ENCODE measurements at places on chromosomes 12 and 14.

- DNase-seq = no peak
Observed at GRCh38 chr14:74634481-74634880, 22.4 kb upstream of the LTBP2 start.

- no peak for DNase-seq
Observed at GRCh38 chr12:80763874-80764273, 47.2 kb downstream of the MYF5 start.

- no peak for DNase-seq
Observed at GRCh38 chr12:106585105-106585520, 2.3 kb downstream of the RFX4 start.

DNA sequence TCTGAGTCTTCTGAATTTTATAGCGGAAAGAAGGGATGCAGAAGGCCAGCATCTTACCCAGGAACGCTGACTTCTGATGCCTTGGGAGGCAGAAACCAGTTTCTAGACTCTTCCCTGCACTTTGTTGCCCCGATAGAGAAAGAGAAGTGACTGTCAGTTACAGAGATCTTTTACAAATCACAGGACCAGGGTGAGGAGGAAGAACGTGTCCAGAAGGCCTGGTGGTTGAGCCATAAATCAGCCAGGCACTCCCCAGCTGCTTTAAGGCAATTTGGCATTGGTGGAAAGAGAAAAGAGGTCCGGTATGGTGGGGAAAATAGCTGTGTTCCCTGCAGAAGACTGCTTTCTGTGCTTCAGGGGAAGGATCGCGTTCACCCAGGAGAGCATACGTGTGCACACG lies 88.7 kb upstream of the KCNA1 start:
- DNase-seq = no peak

- DNase-seq = no peak
Observed at GRCh38 chr14:69964841-69965240, 85.6 kb downstream of the SMOC1 start.

DNA sequence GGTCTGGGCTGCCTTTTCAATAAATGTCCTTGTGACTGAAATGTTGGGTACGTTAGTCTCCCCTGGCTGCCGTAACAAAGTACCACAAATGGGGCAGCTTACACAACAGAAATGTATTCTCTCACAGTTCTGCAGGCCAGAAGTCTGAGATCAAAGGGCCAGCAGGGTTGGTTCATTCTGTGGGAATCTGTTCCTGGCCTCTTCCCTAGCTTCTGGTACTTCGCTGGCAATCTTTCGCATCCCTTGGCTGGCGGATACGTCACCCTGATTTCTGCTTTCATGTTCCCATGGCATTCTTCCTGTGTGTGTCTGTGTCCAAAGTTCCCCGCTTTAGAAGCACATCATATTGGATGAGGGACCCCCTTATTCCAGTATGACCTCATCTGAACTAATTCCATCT lies 95.8 kb upstream of the NCOR2 start:
- no peak for DNase-seq

DNA sequence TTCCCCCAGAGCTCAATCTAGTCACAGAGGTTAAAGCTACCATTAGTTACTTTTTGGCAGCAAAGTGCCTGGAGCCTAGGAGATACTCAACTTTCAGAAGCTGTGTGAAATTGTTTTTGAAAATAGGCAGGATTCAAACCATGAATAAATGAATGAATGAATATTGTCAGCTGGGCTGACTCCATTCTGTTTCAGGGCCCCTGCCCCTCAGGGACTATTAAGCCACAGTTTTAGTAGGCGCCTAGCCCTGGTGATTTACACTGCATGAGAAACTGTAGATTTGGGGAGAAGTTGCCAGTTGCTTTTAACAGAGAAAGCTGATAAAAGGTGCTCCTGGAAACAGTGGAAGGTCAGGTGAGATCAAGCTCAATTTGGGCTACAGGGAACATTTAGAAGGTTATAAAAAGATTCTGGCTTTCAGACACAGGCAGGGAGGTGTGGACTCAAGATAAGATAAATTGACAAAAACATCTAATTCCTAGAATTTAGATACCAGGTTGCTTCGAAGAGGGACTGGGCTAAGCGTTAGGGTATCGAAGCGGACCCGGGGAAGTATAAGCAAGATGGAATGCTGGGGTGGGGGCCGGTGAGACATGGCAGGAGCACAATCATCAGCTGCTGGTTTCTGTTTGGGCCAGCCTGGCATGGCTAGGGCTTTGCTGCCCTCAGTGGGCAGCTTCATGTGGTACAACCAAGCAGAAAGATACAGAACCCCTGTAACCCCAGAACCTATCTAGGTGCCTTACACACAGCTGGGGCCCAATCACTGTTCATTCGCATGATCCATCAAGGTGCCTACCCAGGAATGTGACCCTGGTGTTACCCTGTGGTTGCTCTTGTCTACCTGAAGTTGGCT lies 14.9 kb upstream of the CELA1 start:
- DNase-seq = no peak

DNA sequence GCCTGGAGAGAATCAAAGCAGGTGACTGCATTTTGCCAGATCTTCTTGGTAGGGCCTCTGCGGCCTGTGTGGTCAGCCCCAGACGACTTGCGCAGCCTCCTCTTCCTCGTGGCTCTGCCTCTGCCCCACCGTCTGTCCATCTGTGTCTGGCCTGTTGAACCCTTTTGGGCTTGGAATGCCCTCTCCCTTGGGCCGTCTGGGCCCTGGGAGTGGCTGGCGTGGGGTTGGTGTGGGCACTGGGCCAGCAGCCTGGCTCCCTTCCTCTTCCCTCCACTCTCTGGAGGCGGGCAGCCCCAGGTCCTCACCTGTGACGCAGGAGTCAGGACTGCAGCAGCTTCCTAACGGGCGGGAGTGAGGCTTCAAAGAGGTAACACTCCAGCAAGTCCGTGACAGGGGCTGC lies 9.7 kb upstream of the CCDC197 start:
- DNase-seq = no peak

- no peak for DNase-seq
Observed at GRCh38 chr12:26018926-26019325, 60.4 kb downstream of the RASSF8 start.

GRCh38 chr14:99981806-99982205 lies 83.4 kb upstream of the EVL start:
- DNase-seq = no peak

DNA sequence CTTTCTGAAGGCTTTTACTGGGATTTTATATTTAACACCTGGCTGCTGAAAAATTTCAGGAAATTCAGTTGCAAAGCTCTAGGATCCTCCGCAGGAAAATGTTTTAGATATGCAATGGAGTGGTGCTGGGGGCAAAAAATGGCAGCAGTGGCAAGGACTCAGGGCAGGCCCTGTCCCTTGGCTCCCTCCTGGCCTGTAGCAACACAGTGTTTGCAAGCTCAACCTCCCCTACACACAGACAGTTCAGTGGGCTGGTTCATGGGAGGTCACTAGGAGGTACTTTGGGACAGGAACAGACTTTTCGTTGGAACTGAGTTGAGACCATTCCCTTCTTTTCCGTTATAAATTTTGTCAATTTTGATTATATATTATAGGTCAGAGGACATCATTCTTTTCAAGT lies 270.4 kb downstream of the ADAMTS20 start:
- DNase-seq = no peak

DNA sequence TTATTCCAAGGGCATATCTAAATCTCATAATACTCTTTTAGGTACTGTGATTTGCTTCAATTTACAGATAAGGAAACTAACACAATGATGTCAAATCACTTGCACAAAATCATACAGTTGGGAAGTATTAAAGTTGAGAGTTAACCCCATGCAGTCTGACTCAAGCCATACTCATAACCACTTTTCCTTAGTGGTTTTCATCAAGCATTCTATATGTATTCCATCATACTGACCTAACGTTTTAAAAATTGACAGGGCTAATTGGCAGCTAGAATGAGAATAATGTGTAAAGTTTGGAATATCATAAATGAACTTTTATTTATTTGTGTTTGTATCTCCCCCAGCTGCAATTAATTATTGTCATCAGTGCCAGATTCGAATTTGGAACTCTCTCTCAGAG lies 20.9 kb downstream of the PUS7L start:
- DNase-seq = no peak

- no peak for DNase-seq
Observed at GRCh38 chr12:110316861-110317260, 35.8 kb downstream of the ATP2A2 start.

DNA sequence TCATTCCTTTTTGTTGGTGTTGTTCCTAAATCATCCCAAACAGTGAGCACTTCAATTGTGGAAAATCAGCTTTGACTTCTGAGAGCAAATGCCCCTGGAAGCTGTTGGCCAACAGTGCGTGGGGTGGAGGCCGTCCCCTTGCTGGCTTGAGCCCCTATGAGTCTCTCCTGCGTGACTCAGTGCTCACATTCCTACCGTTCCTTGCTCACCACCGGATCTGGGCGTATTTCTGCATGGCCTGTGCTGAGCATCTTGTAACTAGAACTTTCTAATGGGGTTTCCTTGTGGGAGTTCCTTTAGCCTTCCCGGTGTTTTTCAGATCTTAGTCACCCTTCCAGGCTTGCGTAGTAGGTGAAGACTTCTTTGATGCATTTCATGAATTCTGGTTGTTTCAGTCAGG lies 14.7 kb downstream of the SERPINA1 start:
- DNase-seq = no peak

- no peak for DNase-seq
Observed at GRCh38 chr12:3133405-3133783, 56.2 kb downstream of the TSPAN9 start.

- no peak for DNase-seq
Observed at GRCh38 chr14:24513009-24513408, 4.9 kb upstream of the CMA1 start.

DNA sequence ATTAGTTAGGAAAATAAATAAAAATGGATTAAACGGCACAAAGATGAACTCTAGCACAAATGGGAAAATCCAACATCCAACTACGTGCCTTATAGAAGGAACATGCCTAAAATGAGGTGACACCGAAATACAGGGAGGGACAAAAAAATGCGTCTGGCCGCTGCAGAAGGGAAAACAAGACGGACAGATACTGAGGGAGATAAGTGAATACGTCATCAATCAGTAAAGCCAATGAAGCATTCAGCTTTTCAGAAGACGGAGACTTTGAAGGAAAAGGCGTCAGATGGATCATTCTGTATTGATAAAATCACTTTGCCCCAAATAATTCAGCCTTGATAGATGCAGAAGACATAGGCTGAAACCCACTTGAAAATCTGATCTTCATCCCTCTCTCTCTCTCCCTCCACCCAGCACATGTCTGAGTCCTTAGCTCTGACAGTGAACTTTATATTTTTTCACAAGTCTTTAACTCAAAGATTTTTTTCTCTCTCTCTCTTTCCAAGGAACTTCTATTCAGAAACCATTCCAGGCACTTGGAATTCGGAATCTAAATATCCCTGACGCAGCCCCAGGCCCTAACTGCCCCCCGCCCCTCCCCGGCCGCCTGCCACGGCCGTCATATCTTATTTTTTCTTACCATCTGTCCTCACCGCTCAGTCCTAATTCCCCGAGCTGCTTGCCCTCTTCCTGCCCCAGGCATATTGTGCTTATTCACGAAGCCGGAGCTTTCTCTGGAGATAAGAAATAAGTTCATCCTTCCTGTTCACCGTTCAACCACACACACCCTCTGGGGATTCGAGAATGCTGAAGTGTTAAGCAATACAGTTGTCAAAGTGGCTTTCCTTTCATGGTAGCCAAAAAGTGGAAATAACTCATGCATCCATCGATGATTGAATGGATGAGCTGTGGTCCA lies 35.5 kb upstream of the RFLNA start:
- no peak for DNase-seq

- no peak for DNase-seq
Observed at GRCh38 chr14:37592482-37593408, 2.3 kb downstream of the FOXA1 start.

- DNase-seq = no peak
Observed at GRCh38 chr12:79156846-79157463, 292.4 kb downstream of the SYT1 start.

GRCh38 chr14:93977790-93978581 lies 1.6 kb upstream of the ASB2 start:
- DNase-seq = no peak

DNA sequence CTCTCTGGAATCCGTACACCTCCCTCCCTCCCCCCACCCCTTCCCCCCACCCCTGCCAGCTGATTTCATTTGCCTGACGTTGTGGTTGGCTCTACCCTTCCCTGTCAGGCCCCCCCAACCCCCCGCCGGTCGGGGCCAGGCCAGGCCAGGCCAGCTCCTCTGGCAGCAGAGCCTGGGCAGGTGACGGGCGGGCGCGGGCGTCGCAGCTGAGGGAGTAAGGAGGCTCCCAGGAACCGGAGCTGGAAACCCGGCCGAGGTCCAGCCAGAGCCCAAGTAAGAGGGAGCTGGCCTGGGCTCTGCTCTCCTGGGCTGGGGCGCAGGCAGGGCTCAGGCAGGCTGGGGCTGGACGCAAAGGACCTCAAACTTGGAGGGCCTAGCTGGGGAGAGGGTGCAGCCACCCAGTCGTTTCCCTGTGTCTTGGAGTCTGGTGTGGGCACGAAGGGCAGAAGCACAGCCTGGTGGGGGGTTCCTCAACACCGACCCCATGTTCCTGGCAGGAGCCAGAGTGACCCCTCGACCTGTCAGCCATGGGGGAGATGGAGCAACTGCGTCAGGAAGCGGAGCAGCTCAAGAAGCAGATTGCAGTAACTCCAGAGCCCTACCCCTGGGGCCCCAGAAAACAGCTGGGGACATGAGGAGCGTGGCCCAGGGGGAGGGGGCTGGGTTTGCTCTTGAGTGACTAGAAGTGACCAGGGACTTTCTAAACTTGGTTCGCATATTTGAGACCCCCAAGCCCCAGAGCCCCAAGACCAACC lies at the start of gene GNB3:
GNB3 (plus strand) TSS at position 165 of the 755 bp plus-strand sequence; CDS start at position 528, 363 bp downstream.
- DNase-seq = no peak

DNA sequence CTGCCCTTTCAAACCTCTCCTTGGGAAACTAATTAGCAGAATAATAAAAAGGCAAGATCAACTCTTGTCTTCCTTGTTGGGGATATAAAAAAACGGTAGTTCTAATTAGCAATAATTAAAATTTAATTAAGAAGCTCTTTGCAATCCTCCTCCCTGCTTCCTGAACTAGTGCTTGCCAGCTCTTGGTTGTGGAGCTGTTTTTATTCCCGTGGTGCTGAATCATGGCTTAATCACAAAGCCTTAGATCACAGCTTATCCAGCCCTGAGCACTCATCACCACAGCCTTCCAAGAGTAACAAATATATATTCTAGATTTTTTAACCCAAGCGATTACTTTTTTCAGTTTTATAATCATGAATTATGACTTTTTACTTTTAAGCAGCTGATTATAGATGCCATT lies 63.2 kb upstream of the INSM2 start:
- DNase-seq = no peak

DNA sequence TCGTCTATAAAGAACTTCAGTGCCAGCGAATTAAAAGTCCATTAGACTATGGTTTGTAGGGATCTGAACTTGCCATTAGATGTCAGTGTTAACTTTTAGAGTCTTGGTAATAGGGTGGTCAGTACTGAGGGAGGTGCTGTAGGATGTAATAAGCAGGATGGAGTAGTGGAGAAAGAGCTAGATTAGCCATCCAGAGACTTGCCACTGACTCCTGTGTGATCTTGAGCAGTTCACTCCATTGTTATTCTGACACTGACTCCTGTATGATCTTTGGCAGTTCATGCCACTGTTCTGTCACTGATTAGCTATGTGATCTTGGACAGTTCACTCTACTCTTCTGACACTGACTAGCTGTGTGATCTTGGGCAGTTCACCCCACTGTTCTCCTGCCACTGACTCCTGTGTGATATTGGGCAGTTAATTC lies 133.6 kb downstream of the TTLL5 start:
- DNase-seq = no peak
